HT1080 (cell line): ENCODE measurements at places on chromosomes 2 and 18. TPM values are rescaled to one million over a fixed set of nuclear protein-coding genes. Genes with fewer than 3 reads are reported as not detected.

Gene RAB27B
- total RNA-seq: 27.7 and 27.8 TPM in 2 replicates

Gene TMEFF2
- total RNA-seq: 0.03 TPM in 1 of 2 replicates, not detected in the other

DNA sequence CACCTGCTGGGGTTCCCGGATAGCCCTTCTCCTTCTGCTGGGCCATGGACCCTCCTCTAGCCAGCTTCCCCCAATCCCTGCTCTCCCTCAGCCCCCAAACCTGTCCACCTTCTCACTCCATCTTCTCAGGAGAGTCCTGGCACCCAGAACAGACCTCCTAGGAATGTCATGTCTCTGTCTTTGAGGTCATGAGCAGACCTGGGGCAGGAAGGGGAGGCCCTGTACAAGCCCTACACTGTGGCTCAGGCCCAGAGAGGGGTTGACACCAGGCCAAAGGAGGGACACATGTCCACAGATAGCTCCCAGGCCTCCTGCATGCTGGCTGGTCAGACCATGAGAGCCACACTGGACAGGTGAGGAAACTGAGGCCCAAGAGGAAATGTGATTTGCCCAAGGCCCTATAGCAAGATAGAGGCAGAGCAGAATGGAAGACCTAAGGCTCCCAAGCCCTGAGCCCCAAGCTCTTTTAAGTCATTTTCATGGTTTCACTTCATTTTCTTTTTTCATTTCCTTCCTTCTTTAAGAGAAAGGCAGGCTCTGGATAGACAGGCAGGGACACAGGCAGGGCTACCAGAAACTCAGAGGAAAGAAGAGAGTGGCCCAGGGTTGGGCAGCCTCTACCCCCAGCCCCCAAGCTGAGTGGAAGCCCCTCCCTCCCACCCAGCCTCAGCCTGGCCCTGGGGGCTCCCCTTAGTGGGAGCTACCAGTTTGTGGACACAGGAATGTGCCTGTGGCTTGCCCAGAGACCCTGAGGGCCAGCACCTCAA is 159.7 kb downstream of the SMAD7 start:
- no peak for DNase-seq

Gene MLPH
- not detected in 2 replicates for total RNA-seq

- no peak for DNase-seq
Observed at GRCh38 chr2:164203131-164203530, 418.2 kb downstream of the GRB14 start.

GRCh38 chr18:61637319-61637718 is 255.5 kb downstream of the RNF152 start:
- no peak for DNase-seq

- DNase-seq: no peak
Observed at GRCh38 chr2:234300391-234300925, 196.4 kb downstream of the ARL4C start.

DNA sequence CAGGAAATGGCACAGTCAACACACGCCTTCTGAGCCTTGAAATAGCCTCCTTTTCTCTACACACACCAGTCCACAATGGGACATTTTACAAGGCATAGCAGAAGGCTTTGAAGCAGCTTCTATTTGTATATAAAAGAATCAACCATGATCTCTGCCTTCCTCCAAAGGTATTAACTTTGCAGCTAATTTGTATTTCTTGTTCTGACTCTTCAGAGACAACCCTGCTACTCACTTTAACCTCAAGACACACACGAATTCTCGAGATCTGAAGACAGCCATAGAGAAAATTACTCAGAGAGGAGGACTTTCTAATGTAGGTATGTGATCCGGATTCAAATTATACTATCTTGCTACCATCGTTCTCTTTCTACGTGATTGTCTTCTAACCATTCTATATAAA is 104.6 kb downstream of the VIT start:
- no peak for DNase-seq

- DNase-seq: no peak
Observed at GRCh38 chr2:222545823-222546795, 109.8 kb downstream of the FARSB start.

Gene ESPNL
- total RNA-seq: 0.27 and 0.85 TPM in 2 replicates

Gene TUBA4B
- 0.14 TPM in 1 of 2 replicates, not detected in the other for total RNA-seq

- no peak for DNase-seq
Observed at GRCh38 chr2:135471106-135471505, 59.9 kb downstream of the ZRANB3 start.

DNA sequence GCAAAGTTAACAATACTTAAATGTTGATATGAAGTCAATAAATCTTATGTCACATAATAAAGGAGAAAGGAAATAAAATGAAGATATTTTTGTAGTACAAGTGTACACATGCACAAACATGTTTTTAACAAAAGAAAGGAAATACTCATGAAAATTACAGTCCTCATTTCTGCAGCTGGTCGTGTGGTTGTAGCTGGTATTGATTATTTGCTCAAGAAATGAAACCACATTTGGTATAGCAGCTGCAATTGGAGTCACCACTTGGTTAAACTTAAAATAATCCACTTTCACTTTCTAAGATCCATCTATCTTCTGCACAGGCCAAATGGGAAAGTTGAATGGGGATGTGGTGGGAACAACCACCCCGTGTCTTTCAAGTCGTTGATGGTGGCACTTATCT is 580.5 kb upstream of the NRXN1 start:
- no peak for DNase-seq

Gene ROCK1
- total RNA-seq: 16.4 and 26.7 TPM in 2 replicates

DNA sequence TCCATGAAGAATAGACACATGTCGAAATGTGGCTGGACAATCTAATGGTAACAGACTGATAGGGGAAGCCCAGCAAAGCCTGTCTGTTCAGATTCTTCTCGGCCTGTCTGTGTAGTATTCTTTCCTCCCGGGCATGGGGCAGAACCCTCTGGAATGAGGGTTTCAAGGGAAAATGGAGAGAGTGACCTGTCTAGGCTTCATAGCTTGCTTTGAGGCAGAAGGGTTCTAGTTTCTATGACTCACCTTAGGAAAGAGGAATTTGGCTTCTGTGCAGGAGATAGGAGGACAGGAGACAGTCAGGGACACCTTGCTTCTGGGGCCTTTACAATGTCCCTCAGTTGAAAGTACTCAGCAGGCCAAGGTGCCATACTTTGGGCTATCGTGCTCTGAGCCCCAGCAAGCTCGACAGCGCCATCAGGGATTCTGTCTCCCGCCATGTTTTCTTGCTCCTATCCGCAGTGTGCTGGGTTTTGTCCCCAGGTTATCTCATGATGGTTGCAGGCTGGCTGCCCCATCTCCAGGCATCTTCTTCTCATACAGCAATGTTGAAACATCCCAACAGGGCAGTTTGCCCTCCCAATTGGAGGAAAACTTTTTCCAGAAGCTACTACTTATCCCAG is 74.7 kb upstream of the TLK1 start:
- no peak for DNase-seq

DNA sequence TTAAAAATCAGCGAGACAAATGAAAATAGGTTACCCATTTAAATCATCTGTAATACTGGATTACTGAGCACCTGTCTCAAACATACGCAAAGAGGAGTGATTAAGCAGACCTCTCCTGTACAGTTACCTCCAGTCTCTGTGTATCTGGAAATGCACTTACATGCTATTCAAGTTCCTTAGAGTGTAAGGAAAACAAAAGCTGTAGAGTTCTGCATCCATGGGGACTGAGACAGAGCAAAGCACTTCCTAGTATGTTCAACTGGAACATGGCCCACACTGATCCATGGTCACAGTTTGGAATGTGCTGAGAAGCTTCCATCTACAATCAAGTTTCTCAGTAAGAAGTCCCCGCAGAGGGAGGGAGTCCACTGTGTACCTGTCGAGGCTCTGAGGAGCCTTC is 63.9 kb downstream of the PPP4R1 start:
- DNase-seq: no peak

Gene SCN7A
- total RNA-seq: not detected in 2 replicates
